ENCODE measurements at places on chromosomes 5 and 9. TPM values are rescaled to one million over a fixed set of nuclear protein-coding genes. Genes with fewer than 3 reads are reported as not detected.

Gene SCGB3A2
- not detected for total RNA-seq

Gene GBGT1
- total RNA-seq = 3.2 TPM

Gene RAD17
- 11.8 TPM for total RNA-seq

Gene PCDHGA9
- 1.8 TPM for total RNA-seq

Gene SPRY4
- total RNA-seq = 12.7 TPM

Gene CCL27
- total RNA-seq = not detected

Gene WDR5
- 31.2 TPM for total RNA-seq

Gene GABRB2
- not detected for total RNA-seq

Gene CD180
- total RNA-seq = not detected

Gene PCDHB5
- 0.63 TPM for total RNA-seq

Gene PKD2L2
- not detected for total RNA-seq

Gene RGMB
- 22.3 TPM for total RNA-seq

Gene RPS14
- 3,217 TPM for total RNA-seq

Gene PCDHB3
- not detected for total RNA-seq

Gene PCDHA4
- 0.42 TPM for total RNA-seq

Gene RNF180
- 1.9 TPM for total RNA-seq

Gene TMEM252
- total RNA-seq = not detected

Gene GPR21
- 0.28 TPM for total RNA-seq

Gene MEGF9
- total RNA-seq = 12.1 TPM

Gene CEP78
- total RNA-seq = 19.3 TPM

Gene SLC12A7
- total RNA-seq = 12.7 TPM

Gene NDST1
- 169 TPM for total RNA-seq

Gene ADAMTS6
- total RNA-seq = 2.2 TPM

Gene PCDHA12
- total RNA-seq = not detected

Gene GPR150
- total RNA-seq = not detected

Gene TICAM2
- total RNA-seq = 0.56 TPM

Gene SLC23A1
- not detected for total RNA-seq

Gene GNG10
- total RNA-seq = 66.0 TPM

Gene HSDL2
- 35.4 TPM for total RNA-seq

Gene AGTPBP1
- total RNA-seq = 9.6 TPM

Gene LCN10
- total RNA-seq = not detected

Gene MRPS2
- total RNA-seq = 52.5 TPM

Gene EQTN
- 0.78 TPM for total RNA-seq

Gene NUTM2G
- not detected for total RNA-seq

Gene SH3GL2
- 0.07 TPM for total RNA-seq

Gene HTR4
- total RNA-seq = not detected

Gene ANKRD55
- not detected for total RNA-seq

Gene FOXD4L5
- total RNA-seq = not detected

Gene VCAN
- total RNA-seq = 81.1 TPM

Gene DIPK1B
- total RNA-seq = 5.3 TPM

Gene ARL14EPL
- total RNA-seq = not detected

Gene MCTP1
- total RNA-seq = 1.3 TPM

Gene TNFSF15
- total RNA-seq = 0.42 TPM

Gene TAF11L10
- total RNA-seq = not detected

Gene ANKRD33B
- total RNA-seq = 0.65 TPM

Gene PCDHB4
- total RNA-seq = not detected

Gene CAMK4
- total RNA-seq = 3.0 TPM
